ELR (cell line): ENCODE measurements at places on chromosomes 2 and 18.
A peak's percentile ranks its signal among the peaks of the same experiment; 100 is the strongest.

GRCh38 chr2:222747526-222748160 is 76.2 kb downstream of the MOGAT1 start:
- no peak for DNase-seq

GRCh38 chr18:49892148-49892924 is 79.0 kb upstream of the ACAA2 start:
- peak; percentile 50 for DNase-seq

GRCh38 chr2:99878581-99879350 is 263.6 kb downstream of the AFF3 start:
- DNase-seq: peak; percentile 98

GRCh38 chr2:29803537-29803936 is 117.8 kb downstream of the ALK start:
- no peak for DNase-seq

GRCh38 chr2:60413814-60414168 is 139.7 kb downstream of the BCL11A start:
- DNase-seq: no peak

GRCh38 chr2:144464730-144465129 is 55.2 kb downstream of the ZEB2 start:
- DNase-seq: no peak

- peak; percentile 33 for DNase-seq
Observed at GRCh38 chr2:241803387-241804325, 5.3 kb upstream of the NEU4 start.

- peak; percentile 31 for DNase-seq
Observed at GRCh38 chr2:71711133-71711855, 257.9 kb downstream of the DYSF start.

GRCh38 chr2:42799881-42800280 is 7.5 kb upstream of the HAAO start:
- no peak for DNase-seq

GRCh38 chr2:10883801-10884478 is 27.8 kb upstream of the KCNF1 start:
- no peak for DNase-seq

- peak; percentile 22 for DNase-seq
Observed at GRCh38 chr2:14831458-14831857, 198.9 kb downstream of the LRATD1 start.

DNA sequence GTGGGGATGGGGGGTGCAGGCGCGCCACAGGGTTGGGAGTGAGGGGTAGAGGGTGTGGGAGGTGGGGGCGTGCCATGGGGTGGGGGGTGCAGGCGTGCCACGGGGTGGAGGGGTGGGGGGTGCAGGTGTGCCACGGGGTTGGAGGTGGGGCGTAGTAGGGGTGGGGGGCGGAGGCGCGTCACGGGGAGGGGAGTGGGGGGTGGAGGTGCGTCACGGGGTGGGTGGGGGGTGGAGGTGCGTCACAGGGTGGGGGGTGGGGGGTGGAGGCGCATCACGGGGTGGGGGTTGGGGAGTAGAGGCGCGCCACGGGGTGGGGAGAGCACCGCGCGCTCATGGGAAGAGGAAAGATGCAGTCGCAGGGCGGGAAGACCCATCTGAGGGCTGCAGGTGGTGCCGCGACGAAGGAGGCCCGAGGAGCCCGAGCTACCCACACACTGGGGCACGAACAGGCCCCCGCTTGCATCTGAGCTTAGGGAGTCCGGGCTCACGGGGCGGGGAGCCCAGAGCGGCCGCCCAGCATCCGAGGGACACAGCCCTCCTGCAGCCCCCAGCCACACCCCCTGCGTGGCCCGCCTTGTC is 37.5 kb downstream of the SNED1 start:
- DNase-seq: no peak

DNA sequence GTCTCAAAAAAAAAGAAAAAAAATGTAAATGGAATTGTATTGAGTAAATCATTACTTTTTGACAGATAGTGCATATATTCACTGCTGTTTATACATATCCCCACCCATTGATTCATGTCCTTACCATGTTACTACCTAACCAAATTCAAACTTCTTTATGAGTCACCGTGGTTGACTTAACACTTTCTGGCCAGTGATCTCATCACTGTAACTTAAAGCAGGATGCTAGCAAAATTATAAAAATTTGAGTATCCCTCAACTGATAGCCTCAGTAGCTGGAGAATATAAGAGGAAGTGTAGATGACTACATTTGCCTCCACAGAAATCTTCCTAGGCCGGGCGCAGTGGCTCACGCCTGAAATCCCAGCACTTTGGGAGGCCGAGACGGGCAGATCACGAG is 13.4 kb downstream of the CNOT9 start:
- peak; percentile 99 for DNase-seq

DNA sequence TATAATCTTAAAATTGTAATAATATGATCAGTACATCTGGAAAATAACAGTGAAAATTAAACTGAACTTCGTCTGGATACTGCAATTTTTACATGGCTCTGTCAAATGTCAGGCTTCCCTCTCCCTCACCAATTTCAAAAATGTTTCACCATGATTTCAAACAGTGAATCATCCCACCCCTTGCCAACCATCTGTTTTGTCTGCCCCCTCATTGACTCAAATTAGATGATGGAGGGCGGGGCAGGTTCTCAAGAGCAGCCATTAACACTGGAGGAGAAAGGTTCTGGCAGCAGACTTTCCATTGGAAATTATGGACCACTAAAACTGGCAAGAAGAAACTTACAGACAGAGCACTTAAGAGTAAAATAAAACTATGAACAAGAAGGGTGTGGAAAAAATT is 1195.7 kb upstream of the ZEB2 start:
- peak; percentile 3 for DNase-seq

GRCh38 chr2:70133491-70134322 is 46.4 kb downstream of the PCBP1 start:
- DNase-seq: no peak

DNA sequence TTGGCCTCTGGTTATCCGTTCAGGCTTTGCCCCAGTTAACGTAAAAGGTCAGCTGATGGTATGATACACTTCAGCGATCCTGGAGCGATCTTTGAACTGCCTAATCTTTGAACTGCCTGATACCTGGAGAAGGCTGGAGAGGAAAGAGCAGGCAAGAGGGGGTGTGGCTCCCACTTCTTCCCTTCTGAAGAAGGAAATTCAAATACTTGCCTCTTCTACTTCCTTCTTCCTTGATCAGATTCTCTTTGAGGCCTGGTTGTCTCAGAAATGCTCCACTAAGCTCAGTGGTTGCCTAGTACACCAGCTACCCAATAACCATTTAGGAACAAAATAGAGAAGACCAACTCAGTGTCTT is 619 bp downstream of the GALM start:
- DNase-seq: peak; percentile 13
